ENCODE measurements at places on chromosomes 1 and 21.

DNA sequence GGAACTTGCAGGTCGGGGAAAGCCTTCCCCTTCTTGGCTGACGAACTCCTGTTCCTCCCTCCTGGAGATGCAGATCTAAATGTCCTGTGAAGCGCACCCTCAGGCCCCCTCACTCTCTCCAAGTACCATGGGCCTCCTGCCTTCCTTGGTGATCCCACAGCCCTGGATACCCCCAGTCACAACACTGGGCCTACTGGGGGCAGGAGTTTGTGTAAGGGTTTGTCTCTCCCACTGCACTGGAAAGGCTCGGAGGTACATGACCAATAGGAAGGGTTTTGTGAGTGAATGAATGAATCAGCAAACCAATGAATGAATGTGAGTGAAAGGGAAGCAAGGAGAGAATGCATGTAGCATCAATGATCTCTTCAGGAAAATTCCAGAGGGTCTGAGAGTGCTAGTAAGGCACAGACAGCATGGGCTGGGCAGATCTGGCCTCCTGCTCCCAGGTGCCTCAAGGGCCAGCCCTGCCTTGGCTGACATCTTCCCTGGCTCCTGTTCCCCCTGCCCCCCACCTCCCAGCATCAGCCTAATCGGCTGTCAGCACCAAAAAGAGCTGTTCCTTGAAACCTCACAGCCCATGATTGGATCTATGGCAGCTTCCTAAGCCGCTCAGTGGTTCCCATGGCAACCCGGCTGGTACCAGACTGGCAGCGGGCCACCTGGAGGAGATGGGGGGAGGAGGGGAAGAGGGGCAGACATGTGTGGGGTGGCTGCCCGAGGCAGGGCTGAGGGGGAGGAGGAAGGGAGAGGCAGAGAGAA, 95.8 kb downstream of the VWA5B1 start:
- DNase-seq = no peak

DNA sequence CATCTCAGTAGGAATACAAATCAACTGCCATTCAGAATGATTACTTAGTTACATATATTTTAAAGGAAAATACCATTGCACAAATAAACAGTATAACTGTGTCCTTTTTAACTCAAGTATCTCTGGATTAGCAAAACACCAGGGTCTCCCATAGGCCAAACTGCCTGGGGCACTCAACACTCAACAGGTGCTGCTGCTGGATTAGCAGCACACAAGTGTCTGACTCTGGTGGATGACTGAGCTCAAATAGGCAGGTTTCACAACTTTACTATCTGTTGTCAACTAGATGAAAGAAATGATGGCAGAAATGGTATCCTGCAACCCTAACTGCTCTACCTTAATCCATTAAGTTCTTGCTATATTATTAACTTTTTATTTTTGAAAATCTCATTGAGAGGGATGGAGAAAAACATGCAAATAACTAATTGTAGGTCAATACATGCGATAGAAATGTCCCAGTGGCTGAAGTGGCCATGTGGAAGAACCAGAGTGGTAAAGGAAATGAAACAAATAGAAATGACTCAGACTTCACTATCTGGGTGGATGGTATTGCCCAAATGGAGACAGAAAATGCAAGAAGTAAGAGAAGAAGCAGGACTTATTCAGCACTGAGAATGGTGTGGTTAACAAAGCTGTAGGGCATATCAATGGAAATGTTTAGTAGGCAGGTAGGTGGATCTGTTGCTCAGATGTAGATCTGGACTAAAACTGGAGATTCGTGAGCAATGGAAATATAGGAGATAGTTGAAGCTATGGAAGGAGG, 90.8 kb upstream of the CCDC190 start:
- DNase-seq = no peak

GRCh38 chr1:110559157-110559556, 40.2 kb upstream of the KCNA10 start:
- DNase-seq = no peak

GRCh38 chr1:54317084-54317483, 89.1 kb downstream of the SSBP3 start:
- peak; percentile 55 for DNase-seq

DNA sequence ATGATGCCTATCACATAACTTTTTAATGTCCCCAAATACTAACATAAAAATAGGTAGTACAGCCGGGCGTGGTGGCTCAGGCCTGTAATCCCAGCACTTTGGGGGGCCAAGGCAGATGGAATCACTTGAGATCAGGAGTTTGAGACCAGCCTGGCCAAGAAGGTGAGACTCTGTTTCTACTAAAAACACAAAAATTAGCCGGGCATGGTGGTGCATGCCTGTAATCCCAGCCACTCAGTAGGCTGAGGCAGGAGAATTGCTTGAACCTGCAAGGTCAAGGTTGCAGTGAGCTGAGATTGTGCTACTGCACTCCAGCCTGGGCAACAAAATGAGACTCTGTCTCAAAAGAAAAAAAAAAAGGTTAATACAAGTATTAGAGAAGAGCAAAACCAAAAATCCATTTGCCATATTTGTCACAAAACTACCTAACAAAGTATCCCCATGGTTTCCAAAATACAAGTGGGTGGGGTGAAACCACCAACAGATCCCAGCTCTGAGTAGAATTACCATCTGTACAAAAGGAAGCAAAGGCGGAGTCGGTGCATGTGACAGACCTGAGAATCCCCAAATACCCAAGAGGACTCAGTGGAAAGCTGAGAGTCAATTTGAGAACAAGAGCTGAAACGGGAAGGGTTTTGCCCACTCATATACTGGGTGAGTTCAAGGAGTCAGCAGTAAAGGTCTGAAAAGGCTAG, 113.2 kb downstream of the TOMM20 start:
- no peak for DNase-seq

DNA sequence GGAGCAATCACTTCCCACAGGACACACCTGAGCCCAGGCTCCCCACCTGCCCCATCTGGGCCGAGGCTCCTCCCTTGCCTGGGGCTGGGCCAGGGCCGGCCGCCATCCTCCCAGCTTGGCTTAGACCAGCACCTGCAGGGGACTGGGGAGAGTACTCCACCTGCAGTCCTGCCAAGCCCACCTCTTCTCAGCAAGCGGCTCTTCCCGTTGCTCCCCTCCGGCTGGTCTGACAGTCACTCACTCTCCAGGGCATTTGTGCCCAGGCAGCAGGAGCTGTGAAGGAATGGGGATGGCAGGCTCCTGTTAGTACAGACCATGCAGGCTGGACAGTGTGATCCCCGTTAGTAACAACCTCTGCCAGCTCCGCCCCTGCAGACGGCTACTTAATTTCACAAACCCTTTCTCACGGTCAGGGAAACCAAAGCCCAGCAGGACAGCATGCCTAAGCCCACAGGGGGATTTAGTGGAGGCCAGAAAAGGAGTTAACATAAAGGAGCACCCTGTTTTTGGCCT, at the start of gene FYB2:
Gene FYB2 (minus strand): TSS at position 18 of the 513 bp plus-strand sequence. CDS start 114 bp downstream, outside the sequence.
- DNase-seq = no peak

- DNase-seq = no peak
These were observed 38.5 kb upstream of the KCNK1 start for GRCh38 chr1:233575450-233575849.

DNA sequence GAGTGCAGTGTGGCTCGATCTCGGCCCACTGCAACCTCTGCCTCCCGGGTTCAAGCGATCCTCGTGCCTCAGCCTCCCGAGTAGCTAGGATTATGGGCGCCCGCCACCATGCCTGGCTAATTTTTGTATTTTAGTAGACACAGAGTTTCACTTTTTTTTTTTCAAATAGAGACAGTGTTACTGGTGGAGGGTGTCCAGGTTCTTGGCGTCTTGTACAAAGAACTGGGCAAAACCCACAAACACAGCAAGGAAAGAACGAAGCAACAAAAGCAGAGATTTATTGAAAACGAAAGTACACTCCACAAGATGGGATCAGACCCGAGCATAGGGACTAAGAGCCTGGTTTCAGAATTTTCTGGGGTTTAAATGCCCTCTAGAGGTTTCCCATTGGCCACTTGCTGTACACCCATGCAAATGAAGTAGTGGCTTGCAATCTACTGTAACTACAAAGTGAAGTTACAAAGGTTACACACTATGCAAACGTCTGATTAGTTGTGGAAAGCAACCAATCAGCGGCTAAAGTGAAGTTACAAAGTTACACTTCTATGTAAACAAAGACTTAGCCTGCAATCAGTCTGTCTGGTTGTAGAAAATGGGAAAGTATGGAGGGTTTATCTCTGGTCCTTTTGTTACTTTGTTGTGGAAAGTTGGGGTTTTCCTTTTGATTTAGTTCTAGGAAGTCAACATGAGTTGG, 199.1 kb downstream of the DYRK1A start:
- peak; percentile 23 for DNase-seq

- peak; percentile 6 for DNase-seq
These were observed 103.8 kb downstream of the BRINP3 start for GRCh38 chr1:190373705-190374336.

DNA sequence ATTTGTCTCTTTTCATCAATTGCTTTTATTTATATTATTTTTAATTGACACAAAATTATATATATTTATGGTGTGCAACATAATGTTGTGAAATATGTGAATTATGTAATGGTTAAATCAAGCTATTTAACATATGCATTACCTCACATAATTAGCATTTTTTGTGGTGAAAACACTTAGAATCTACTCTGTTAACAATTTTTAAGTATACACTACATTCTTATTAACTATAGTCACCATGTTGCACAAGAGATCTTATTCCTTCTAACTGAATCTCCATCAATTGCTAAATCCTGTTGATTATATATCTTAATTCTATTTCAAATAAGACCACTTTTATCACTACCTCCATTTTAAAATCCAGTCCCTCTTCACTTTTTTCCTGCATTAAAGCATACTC, 42.5 kb downstream of the PLPPR5 start:
- DNase-seq = peak; percentile 65

- no peak for DNase-seq
These were observed 106.2 kb downstream of the CACHD1 start for GRCh38 chr1:64575881-64576676.

- no peak for DNase-seq
These were observed 61.5 kb downstream of the ARHGEF16 start for GRCh38 chr1:3515774-3516480.

DNA sequence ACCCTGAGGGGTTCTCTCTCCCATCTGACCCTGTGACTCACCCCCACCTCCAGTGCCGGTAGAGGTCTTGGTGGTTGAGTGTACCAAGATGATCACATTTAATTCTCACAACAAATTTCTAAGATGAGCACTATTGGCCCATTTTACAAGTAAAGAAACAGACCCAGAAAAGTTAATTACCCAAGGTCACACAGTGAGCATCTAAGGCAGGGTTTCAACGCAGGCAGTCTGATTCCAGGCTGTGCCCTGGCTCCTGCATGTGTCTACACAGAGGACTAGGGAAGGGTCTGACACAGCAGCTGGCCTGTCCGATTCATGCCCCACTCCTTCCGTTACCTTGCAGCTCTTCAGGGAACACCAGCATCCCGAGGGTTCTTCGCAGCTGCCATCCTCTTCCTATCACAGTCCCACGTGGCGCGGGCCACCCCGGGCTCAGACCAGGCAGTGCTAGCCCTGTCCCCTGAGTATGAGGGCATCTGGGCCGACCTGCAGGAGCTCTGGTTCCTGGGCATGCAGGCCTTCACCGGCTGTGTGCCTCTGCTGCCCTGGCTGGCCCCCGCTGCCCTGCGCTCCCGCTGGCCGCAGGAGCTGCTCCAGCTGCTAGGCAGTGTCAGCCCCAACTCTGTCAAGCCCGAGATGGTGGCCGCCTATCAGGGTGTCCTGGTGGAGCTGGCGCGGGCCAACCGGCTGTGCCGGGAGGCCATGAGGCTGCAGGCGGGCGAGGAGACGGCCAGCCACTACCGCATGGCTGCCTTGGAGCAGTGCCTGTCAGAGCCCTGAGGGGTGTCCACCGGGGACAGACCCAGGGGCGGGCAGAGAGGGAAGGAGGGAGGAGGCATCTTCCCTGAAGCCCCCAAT, 7.5 kb downstream of the NCDN start:
- no peak for DNase-seq

DNA sequence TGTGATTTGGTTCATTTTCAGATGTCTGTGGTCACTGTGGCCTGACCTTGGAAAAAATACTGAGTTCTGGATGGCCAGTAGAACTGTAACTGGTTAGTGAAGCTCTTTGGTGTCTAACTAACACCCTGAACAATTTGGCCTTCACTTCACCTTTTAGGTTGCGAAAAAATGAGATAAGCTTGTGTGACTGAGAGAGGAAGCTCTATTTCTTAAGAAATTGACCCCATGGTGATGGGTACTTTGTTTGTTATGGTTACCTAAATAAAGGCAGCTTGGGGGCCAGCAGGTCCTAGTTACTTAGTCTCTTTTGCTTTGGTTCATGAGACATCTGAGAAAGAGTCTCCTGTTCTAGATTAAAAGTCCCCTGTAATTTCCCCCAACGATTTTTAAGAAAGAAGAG, 181.6 kb downstream of the ZNF326 start:
- DNase-seq = no peak

DNA sequence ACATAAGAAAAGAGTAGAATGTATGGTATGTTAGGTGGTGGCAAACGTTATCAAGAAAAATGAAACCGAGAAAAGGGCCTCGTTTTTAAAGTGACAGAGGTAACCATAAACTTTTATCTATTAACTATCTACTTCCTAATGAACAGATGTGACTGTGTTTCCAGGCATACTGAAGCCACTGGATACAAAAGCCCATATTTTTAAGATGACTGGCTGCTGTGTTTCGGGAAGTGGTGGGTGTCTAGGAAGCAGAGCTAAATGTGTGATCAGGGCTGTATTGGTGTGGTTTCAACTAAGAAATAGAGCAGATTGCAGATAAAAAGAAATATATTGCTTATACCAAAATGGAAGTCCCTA, 71.8 kb downstream of the CHRM3 start:
- DNase-seq = peak; percentile 26

DNA sequence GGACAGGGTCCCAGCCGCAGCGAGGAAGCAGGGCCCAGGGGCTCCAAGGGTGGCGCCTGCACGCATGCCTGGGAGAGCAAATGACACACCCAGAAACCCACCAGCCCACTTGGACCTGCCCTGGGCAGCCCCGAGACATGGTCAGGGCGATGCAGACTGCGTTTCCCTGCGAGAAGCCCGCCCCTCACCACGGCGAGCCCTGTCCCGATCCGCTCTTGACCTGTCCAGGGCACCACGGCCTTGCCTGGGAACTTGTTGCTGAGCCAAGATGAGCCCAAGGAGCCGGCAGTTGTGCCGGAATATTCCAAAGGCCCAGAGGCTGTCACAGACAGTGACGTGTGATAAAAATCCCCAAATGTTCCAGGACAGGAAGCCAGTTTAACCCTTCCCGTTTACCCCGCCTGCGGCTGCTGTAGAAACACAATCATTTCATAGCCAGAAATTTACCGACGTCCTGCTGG, 78.1 kb downstream of the SIK1 start:
- DNase-seq = no peak

GRCh38 chr21:38804789-38805327, 871 bp upstream of the ETS2 start:
- DNase-seq = peak; percentile 69
